ENCODE measurements at places on chromosomes 12 and 14.

DNA sequence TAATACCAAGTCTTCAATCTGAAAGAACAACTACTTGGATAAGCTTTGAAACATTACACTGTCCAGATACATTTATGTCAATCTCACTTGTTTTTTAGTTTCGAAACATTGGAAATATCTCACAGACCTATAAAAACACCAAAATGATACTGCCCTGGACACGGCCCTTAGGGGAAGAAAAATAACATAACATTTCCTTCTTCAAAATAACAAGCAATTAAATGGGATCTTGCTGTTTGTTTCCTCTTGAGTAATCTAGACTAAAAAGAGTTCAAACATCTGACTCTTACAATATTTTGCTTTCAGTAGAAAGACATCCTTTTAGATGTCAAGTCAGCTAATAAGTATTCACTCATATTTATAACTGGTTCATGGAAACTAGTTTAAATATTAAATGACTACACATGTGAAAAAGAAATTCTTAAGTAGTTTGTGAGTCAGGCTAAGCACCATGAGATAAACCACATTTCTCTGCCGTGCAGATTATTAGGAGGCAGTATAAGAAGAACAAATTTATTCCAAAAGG is 87.5 kb downstream of the EPS8 start:
- DNase-seq, result no peak

- no peak for DNase-seq
These were observed 71.9 kb downstream of the CRACR2A start for GRCh38 chr12:3680919-3681594.

GRCh38 chr14:39417014-39417413 is 15.2 kb downstream of the FBXO33 start:
- no peak for DNase-seq

DNA sequence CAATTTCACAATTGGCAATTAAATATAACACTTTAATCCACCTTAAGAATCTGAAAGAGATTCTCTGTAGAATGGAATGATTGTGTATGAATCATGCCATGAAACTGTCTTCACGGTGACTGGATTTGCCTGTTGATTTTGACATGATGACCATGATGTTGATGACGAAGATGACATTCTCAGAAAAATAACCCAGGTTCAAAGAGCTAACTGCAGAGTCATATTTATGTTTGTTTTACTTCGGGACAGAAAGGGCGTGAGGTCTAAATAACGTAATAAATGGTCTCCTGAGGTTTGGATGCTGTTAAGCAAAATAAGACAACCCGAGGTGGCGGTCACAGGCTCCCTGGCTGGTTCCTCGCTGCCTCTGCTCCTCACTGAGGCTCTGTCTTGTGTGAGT is 532.0 kb downstream of the TMEM121 start:
- DNase-seq, result no peak

DNA sequence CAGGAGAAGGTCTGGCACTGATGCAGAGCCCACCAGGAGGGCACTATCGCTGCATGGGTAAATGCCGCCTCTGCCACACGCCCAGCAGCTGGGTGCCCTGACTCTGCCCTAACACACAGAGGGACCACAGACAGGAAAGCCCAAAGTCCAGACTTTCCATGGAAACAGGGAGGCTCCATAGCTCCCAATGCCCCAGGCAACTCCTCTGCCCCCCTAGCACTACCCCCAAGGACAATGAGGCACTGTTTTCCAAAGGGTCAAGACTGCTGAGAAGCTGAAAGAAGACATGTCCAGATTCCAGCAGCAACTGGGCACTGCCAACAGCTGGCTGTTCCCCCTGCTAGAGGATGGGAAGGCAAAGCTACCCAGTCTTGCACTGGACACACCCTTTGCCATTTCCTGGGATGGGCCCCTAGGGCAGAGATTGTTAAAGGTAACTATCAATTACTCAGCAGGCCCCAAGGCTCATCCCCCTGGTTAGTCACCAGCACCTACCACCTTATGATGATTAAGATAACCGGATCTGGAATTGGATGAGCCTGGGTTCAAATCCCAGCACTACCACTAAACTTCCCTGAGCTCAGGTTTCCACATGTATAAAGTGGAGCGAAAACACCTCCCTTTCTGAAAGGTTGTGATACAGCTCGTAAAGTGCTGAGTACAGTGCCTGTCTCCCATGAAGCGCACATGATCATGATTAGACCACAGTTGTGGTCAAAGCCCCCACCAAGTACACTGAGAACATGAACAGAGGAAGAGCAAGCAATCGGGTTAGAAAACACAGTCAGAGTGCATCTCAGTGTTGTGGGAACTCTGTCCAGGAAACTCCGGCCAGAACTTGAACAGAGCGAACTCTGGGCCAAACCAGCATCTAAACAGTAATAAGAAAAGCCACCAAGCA is 3.3 kb downstream of the PXN start:
- no peak for DNase-seq

GRCh38 chr14:72611506-72611905 is 282.4 kb downstream of the DPF3 start:
- no peak for DNase-seq

DNA sequence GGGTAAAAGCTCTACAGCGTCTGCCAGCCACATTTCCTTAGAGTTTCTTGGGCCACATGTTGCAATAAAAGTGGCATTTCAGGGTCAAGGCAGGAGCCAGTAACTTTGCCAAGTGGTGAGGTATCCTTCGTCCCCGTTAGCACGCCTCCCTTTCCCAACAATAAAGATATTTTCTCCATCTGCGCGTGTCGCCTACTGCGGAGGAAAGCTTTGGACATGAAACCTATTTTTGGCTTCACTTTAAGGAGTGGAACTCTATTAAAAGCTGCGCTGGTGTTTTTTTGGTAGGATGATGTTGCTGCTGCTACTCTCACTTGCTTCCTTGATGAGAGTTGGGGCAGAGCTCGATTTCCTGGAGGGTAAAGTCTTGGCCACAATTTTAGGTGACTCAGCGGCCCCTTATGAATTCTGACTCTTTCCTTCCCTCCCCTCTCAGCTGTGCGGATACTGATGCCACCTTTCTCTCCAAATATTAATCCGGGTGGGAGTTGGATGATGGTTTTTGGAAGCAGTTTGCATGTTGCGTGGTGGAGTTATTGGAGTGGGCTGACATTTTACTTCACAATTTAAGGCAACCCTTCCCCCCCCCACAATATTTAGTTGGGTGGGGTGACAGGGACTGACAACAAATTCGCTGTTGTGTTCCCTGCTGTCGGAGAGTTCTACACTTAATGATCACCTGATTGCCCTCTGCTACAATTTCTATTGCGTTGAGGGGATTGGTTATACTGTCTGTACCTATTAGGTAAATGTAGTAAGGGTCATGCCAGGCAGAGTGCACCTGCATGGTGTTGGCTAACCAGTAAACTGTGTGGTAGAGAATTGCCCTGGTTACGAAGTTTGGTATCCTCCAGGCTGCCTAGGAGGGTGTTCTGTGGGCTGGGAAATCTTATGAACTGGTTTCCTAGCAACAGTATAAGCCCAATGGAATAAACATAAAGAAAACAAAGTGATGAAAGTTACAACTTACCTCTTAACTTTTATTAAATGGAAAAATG is 1.1 kb downstream of the CCDC91 start:
- DNase-seq, result peak; percentile 44

- DNase-seq, result no peak
These were observed 55.6 kb downstream of the TECPR2 start for GRCh38 chr14:102418169-102418852.

GRCh38 chr12:94604366-94604698 is 46.0 kb downstream of the TMCC3 start:
- DNase-seq, result no peak

GRCh38 chr12:45612044-45612794 is 117.3 kb upstream of the ARID2 start:
- no peak for DNase-seq

- DNase-seq, result no peak
These were observed 188.5 kb downstream of the CCDC91 start for GRCh38 chr12:28378736-28379135.

- no peak for DNase-seq
These were observed 379.0 kb downstream of the NPAS3 start for GRCh38 chr14:33317675-33318074.

Data from activated CD4-positive, alpha-beta T cell treated with anti-CD3 and anti-CD28 coated beads for 4 hours (primary cell).